ENCODE measurements at places on chromosomes 7 and 10. TPM values are rescaled to one million over a fixed set of nuclear protein-coding genes. Genes with fewer than 3 reads are reported as not detected.

GRCh38 chr7:2437136-2437535 lies 33.7 kb downstream of the CHST12 start:
- no peak overlapping the region for H3K27ac ChIP-seq
- peaks cover 4% of the 10 kb centered on the region for H3K36me3 ChIP-seq
- no peak for DNase-seq
- no peaks in the 10 kb centered on the region for H3K27me3 ChIP-seq

DNA sequence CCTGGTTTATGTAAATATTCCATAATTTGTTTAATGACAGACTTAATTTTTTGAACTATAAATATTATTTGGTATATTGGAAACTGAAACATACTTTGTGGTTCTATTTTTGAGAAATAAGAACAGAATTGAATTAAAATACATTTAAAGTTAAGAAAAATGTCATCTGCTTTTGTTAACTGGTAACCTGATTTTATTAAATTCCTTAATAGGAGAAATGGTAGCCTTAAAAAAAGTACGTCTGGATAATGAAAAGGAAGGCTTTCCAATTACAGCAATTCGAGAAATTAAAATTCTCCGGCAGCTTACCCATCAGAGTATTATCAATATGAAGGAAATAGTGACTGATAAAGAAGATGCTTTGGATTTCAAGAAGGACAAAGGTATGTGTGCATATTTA lies 51.6 kb downstream of the CDK13 start:
- H3K27me3 ChIP-seq: no peaks in the 10 kb centered on the region
- H3K4me3 ChIP-seq: no peak overlapping the region
- H3K4me1 ChIP-seq: peaks cover 3% of the 10 kb centered on the region

DNA sequence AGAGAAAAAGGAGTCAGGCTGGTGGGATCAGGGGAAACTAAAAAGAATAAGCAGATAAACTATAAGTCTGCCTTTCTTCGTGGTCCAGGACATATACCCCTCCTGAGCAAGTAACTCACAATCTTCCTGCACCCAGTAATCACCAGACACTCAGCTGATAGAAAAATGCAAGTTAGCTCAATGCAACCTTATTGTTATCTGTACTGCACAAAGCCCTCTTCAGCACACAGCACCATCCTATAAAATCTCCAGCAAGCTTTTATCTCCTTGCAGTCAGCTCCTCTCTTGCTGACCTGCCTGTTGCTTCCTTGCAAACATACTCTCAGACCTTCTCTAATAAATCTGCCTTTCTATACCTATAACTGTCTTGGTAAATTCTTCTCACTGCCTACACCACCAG lies 6.7 kb downstream of the SLC37A3 start:
- H3K36me3 ChIP-seq: no peaks in the 10 kb centered on the region
- no peak overlapping the region for H3K27ac ChIP-seq
- H3K4me1 ChIP-seq: peaks cover 3% of the 10 kb centered on the region
- no peak for DNase-seq
- no peaks in the 10 kb centered on the region for H3K27me3 ChIP-seq
- no peak overlapping the region for H3K4me3 ChIP-seq

- H3K4me3 ChIP-seq: no peak overlapping the region
- H3K27me3 ChIP-seq: no peaks in the 10 kb centered on the region
- no peaks in the 10 kb centered on the region for H3K4me1 ChIP-seq
- peak; percentile 14 for DNase-seq
- H3K36me3 ChIP-seq: no peaks in the 10 kb centered on the region
These were observed 156.2 kb upstream of the LYZL1 start for GRCh38 chr10:29132551-29133111.

DNA sequence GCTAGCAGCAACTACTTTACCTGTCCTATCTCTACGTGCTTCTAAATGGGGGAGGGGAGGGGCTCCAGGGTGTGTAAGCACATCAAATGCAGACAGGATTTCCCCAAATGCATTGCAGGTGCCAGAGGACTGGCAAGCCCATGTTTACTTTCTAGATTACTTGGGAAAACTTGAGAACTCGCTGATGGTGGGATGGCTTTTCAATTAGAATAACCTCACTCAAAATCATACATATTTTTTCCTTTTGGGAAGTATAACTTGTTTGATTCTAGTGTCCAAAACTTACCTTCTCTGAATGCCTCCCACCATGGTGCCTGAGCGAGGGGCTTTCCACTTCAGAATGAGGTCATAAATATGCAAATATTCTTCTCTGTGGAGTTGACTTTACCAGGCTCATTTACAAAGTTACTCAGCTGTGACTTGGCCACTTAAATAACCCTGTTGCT lies 191.3 kb upstream of the RHOBTB1 start:
- no peaks in the 10 kb centered on the region for H3K36me3 ChIP-seq
- H3K27me3 ChIP-seq: peaks cover 2% of the 10 kb centered on the region
- no peak overlapping the region for H3K27ac ChIP-seq
- no peak for DNase-seq
- H3K4me1 ChIP-seq: no peaks in the 10 kb centered on the region
- H3K4me3 ChIP-seq: no peak overlapping the region

- no peak for DNase-seq
- no peak overlapping the region for H3K4me3 ChIP-seq
- no peaks in the 10 kb centered on the region for H3K27me3 ChIP-seq
- H3K4me1 ChIP-seq: peaks cover under 1% of the 10 kb centered on the region
- H3K36me3 ChIP-seq: no peaks in the 10 kb centered on the region
These were observed 196.8 kb downstream of the REEP3 start for GRCh38 chr10:63718006-63718405.

DNA sequence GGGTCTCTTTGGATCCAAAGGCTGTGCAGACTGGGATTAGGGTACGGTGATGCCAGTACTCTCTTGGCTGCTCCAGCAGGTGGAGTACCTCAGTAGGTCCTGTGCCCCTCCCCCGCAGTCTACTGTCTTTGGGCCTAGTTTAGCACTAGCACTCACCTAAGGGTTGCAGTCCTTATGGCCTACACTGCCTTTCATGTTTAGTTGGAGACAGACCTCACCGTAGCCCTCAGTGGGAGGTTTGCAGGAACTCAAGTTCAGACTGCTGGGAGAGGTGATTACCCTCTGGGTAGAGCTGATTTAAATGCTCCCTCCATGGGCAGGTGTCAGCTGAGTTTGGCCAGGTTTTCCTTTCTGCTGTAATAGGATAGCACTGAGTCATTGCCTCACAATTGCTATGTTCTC lies 210.8 kb upstream of the TMEM196 start:
- no peak for DNase-seq
- no peaks in the 10 kb centered on the region for H3K36me3 ChIP-seq
- H3K4me3 ChIP-seq: no peak overlapping the region
- H3K27me3 ChIP-seq: no peaks in the 10 kb centered on the region
- no peak overlapping the region for H3K27ac ChIP-seq

- H3K27me3 ChIP-seq: peaks cover 6% of the 10 kb centered on the region
- no peak for DNase-seq
- H3K27ac ChIP-seq: no peak overlapping the region
- no peak overlapping the region for H3K4me3 ChIP-seq
These were observed 18.7 kb upstream of the PRKAG2 start for GRCh38 chr7:151895631-151896031.

DNA sequence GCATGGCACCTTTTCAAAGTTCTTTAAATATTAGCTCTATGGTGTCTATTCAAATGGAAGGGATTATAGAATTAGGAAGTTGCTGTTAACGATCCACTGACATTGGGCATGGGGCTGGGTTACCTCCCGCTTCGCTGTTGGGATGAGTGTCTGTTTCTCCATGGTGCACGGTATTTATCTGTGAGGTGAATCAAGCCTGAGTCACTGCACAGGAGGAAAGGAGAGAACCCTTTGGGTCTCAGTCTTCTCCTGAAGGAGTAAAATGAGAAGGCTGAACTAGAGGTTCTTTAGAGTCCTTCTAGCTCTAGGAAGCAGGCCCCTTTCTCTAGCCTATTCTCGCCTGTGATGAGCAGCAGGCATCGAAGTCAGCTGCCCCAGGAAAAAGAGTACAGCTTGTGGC lies 7.3 kb downstream of the JCAD start:
- H3K27me3 ChIP-seq: no peaks in the 10 kb centered on the region
- no peaks in the 10 kb centered on the region for H3K4me1 ChIP-seq
- H3K27ac ChIP-seq: no peak overlapping the region
- H3K36me3 ChIP-seq: no peaks in the 10 kb centered on the region
- DNase-seq: no peak

DNA sequence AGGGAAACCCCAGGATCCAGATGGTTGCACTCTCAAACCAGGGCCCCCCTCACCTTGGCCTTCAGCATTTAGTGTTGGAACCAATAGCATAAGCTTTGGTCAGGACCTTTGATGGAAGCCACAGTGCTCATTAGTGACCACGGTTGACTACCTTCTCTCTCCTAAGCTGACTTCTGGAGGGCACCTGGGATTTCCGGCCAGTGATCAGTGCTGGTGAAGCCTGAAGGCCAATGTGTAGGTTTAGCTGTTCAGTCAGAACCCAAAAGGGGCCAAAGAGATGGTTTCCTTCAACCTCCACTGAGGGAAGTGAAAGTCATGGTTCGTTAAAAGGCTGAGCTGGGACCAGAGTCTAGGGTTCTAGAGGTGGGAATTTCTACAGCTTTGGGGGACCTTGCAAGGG lies 46.4 kb downstream of the TCF7L2 start:
- no peak for DNase-seq
- H3K4me1 ChIP-seq: no peaks in the 10 kb centered on the region
- no peak overlapping the region for H3K27ac ChIP-seq
- H3K4me3 ChIP-seq: no peak overlapping the region
- no peaks in the 10 kb centered on the region for H3K27me3 ChIP-seq
- H3K36me3 ChIP-seq: no peaks in the 10 kb centered on the region

- H3K4me3 ChIP-seq: no peak overlapping the region
- no peaks in the 10 kb centered on the region for H3K27me3 ChIP-seq
- H3K27ac ChIP-seq: peak overlapping the region; percentile 34
- H3K4me1 ChIP-seq: peaks cover 11% of the 10 kb centered on the region
These were observed 478.5 kb downstream of the KIF20B start for GRCh38 chr10:90179696-90180407.

DNA sequence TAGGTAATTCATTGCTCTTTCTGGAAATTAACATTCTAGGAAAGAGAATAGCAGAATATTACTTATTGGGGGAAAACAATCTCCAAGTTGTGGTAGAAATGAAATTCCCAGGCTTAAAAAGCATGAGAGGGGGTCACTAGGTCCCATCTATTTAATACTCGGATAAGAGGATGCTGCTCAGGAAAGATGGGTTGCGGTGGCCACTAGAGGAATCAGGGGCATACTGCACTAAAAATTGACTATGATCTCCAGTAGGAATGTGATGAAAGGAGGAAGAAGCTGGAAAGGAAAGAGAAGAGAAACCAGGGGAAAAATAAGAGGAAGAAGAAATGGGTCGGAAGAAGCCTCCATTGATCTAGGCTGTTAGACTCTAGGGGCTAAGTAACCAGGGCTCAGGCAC lies 192.8 kb downstream of the GPAM start:
- no peaks in the 10 kb centered on the region for H3K36me3 ChIP-seq
- H3K4me1 ChIP-seq: no peaks in the 10 kb centered on the region
- H3K27ac ChIP-seq: no peak overlapping the region
- no peaks in the 10 kb centered on the region for H3K27me3 ChIP-seq
- H3K4me3 ChIP-seq: no peak overlapping the region

Gene NUTM2E
- under 0.01 TPM for total RNA-seq

Gene RBAK
- total RNA-seq: 6.9 TPM

Gene GIMAP7
- not detected for total RNA-seq

Data from fibroblast of lung (primary cell).